Gastrocnemius medialis (tissue), 4 donors: ENCODE measurements at places on chromosomes 13 and 19.

- DNase-seq, result no peak
Measured at GRCh38 chr13:50030315-50030714, 15.1 kb downstream of the KCNRG start.

DNA sequence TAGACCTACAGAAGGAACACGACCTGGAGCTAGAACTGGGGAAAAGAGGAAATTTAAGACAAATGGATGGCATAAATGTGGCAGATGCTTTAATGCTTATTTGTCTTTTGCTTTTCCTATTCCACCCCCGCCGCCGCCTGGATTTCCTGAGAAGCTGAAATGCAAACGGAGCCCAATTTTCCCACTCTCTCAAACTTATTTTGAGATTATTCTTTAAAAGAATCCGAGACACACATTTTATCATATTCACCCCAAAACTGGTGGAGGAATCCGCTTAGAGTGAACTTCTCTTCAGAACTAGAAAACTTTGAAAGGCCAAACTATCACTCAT is 5.8 kb downstream of the POU4F1 start:
- DNase-seq, result no peak

DNA sequence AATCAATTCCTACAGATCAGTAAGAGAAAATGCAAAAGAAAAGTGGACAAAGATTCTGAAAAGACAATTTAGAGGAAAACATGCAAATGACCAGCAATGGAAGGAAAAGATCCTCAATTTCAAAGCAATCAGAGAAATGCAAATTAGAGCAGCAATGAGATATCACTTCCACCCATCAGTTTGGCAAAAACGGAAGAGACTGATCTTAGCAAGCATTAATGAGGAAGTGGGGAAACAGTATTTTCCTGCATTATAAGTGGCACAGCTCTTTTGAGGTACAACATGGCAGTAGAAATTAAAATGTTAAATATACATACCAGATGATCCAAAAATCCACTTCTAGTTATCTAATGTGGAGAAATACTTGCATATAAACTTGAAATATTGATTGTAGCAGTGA is 69.1 kb upstream of the SLC7A1 start:
- DNase-seq, result no peak

DNA sequence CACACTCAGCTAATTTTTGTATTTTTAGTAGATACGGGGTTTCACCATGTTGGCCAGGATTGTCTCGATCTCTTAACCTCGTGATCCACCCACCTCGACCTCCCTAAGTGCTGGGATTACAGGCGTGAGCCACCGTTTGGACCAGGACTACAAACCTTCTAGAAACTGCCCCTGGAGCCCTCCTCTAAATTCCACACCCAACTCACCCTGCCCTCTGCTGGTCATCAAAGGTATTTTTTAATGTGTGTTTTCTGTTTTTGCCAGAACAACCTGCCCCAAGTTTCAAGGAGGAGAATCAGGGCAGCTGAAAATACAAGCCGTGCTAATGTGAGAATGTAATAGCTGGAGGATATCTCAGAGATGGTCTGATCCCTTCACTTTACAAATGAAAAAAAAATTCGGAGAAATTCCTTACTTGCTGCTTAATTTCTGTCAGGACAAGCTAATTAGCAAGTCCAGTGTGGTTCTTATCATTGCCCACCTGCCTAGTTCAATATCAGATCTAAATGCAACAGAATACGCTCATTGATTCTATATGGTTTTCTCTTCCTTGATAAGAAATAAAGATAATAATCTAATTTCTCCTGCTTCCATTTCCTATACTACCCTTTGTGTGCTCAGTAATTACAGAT is 4.1 kb downstream of the ATP8A2 start:
- DNase-seq, result no peak

GRCh38 chr13:43268632-43269031 is 245.2 kb downstream of the DNAJC15 start:
- DNase-seq, result no peak

DNA sequence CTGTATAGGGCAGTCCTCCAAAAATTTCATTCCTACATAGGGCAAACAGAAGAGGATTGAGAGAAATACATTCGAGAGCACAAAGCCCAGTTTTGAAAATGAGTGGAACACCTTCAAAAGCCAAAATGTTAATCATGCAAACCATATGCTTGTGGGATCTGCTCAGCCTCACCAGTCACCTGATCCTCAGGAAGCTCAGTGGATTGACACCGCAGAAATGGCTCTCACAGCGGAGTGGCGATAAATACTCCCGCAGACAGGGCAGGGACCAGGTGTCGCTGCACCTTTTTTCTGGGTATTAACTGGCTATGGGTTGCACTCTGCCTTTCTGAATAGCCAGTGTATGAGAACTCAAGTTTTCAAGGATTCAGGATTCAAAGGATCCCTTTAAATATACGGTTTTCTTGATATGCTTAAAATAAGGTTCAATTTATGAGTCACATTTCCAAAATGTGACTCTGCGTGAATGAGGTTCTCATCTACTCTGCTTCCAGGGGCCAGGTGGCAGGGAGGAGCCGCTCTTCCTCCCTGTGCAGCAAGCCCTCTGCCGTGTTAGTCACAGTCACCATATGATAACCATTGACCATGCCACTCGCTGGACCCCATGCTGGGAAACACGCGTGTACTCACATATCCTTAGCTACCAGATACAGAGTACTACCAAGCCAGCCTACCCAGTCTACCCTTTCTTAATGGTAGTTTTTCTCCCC is 18.3 kb upstream of the DHRS12 start:
- no peak for DNase-seq

DNA sequence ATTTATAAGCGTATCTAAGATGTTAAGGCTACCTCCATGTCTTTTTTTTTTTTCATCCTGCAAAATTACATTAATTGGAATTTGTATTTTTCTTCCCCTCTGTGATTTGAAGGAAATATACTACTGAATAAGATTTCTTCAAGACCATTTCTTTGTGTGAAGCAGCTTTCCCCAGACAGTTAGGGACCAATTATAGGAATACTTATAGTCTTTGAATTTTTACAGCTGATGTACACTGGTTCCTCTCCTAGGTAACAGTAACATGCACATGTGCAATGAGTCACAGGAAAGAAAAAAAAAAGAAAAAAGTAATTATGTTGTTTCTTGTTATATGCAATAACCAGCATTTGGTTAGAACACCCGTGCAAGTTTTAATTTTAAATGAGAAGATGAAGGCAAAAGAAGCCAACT is 82.0 kb downstream of the PCDH9 start:
- DNase-seq, result no peak

DNA sequence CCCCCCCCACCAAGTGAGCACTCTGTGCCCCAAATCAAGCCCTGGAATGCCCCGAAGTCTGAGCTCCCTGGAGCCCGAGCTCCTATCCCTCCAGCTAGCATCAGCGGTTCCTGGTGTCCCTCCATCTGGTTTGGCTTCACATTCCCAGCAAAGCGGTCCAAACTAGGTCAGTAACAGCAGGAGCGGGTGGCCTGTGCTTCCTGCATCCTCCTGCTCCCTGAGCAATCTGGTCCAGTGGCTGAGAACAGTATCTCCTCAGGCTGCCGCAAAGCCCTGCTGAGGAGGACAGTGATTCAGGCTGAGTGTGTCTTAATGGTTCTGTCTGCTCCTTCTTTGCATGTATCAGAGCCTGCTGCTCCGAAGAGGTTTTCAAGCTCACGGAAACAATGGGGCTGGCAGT is 25.9 kb downstream of the RASL11A start:
- DNase-seq, result no peak

GRCh38 chr19:4090356-4091220 is 23.9 kb upstream of the ZBTB7A start:
- DNase-seq, result no peak

- no peak for DNase-seq
Measured at GRCh38 chr19:41886761-41887710, 4.1 kb downstream of the ARHGEF1 start.

DNA sequence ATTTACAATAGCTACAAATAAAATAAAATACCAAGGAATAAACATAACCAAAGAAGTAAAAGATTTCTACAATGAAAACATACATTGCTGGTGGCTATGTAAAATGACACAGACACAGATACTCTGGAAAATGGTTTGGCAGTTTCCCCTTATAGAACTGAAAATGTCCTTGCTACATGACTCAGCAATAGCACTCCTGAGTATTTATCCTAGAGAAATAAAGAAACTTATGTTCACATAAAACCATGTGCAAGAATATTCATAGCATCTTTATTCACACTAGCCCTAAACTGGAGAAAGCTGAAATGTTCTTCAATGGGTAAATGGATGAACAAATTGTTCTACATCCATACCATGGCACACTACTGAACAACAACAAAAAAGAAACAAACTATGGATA is 100.2 kb upstream of the RFC3 start:
- no peak for DNase-seq

DNA sequence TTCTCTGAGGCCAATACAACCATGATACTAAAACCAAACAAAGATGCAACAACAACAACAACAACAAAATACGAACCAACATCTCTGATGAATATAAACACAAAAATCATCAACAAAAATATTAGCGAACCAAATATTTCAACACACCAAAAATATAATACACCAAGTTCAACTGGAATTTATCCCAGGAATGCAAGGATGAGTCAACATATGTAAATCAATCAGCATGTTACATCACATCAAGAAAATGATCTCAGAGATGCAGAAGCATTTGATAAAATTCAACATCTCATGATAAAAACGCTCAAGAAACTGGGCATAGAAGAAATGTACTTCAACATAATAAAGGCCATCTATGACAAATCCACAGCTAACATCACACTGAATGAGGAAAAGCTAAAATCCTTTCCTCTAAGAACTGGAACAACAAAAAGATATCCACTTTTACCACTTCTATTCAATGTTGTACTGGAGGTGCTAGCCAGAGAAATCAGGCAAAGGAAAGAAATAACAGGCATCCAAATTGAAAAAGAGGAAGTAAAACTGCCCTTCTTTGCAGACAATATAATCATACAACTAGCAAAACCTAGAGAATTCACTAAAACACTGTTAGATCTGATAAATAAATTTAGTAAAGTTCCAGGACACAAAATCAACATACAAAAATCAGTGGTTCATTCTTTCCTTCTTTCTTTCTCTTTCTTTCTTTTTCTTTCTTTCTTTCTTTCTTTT is 2448.7 kb upstream of the PCDH20 start:
- no peak for DNase-seq

DNA sequence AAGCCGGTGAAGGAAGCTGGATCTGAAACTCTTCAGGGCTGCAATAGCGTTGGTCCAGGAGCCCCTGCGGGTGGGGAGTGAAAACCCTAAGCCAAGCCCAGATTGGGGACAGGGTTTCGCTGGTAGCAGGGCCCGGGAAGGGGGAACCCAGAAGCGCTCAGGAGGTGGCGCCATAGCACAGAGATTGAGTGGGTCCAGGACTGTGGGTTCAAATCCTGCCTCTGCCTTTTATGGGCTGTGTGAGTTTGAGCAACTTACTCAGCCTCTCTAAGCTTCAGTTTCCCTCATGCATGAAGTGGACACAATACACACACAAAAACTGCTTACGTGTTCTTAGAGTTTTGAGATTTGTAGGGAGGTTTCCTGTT is 8.3 kb upstream of the SYCN start:
- no peak for DNase-seq

GRCh38 chr13:101868585-101869469 is 416.4 kb downstream of the ITGBL1 start:
- no peak for DNase-seq

DNA sequence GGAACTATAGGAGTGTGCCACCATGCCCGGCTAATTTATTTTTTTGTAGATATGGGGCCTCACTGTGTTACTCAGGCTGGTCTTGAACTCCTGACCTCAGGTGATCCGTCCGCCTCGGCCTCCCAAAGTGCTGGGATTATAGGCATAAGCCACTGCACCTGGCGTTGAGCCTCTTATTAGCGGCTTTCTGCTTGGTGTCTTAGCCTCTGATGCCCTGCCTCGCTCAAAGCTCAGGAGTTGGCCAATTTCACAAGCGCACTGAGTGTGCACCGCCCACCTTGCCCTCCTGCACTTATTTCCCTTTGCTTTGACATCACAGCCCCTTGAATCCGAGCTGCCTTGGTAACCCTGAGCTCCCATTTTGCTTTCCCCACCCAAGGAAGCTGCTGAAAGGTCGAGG is 10.1 kb downstream of the YIPF2 start:
- no peak for DNase-seq

DNA sequence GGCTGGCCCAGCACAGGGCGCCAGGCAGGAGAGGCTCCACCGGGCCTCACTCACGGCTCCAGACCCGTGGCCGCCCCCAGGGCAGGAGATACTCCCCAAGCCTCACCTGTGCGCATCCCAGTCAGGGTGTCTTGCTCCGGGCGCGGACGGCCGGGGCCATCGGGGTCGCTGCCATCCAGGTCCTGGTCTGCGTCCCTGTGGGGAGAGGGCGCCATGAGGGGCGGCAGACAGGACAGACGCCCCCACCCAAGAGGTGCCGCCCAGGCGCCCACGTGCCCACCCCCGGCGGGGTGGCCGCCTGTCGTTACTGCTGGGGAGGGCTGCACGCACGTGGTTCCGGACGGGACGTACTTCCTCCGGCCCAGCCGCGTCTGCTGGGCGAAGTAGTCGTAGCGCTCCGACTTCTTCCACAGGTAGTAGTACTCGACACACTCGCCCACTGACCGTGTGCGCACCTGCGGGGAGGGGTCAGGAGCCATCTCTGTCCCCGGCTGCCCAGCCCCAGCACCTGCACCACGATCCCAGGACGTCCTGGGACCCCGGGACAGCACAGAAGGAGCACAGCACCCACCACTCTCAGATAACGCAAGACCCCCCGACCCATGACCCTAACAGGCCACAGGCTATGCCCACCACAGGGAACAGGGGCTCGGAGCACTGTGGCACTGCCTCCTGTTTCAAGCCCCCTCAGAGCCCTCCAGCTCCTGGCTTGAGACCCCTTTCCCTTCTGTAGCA is 17.4 kb upstream of the PLPP2 start:
- DNase-seq, result no peak

DNA sequence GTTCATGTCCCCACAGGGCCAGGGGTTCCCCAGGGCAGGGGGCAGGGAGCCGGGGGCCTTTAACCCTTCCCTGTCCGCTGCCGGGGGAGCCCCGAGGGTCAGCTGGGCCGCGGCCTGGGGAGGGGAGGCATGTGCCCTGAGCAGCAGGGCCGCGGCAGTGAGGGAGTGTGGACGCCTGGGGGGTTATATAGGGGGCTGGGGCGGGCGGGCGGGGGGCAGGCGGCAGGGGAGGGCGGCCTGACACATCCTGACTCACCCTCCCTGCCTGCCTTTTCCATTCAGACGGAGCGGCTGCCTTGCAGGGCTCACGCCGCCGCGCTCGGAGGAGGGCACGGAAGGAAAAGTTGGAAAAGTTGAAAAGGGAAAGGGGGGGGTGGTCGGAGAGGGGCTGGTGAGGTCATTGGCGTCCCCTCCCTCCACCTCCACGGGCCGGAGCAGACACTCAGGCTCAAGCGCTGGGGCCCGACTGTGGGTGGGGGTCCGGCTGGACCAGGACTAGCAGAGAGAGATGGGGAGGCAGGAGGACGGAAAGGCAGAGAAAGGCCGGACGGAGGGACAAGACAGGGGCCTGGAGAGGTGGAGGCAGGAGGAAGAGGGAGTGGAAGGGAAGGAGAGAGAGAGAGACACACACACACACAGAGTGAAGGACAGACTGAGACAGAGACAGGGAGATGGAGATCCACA is at the start of gene IL11:
TSS of gene IL11 (minus strand) at position 159 of the 684 bp plus-strand sequence. CDS start at position 6, 153 bp downstream.
- no peak for DNase-seq

- no peak for DNase-seq
Measured at GRCh38 chr19:50287331-50287730, 41.8 kb downstream of the KCNC3 start.
